ENCODE measurements at places on chromosomes 6 and 20. TPM values are rescaled to one million over a fixed set of nuclear protein-coding genes. Genes with fewer than 3 reads are reported as not detected.

DNA sequence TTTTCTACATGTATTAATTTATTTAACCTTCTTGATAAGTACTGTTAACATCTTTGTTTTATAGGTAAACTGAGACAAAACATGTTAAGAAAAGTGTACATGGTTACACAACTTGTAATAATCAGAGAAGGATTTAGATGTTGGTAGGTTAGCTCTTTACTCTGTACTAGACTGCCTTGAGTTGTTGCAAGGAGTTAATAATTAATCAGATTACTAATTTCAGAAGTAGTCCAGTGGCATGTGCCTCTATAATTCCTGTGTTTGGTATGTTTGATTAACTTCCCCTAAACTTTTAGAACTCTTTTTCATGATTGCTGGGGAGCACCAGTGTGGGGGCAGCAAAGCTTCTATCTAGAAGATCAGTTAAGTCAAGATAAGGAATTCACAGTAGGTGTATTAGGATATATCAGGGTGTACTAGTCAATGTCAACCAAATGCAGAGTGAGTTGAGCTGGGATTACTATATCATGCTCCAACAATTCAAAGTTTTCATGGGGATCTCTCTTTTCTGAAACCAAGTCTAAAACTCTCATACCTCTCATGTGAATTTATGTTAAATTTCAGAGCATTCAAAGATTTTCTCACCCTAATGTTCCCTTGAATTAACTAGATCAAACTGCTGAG, 129.7 kb upstream of the AHI1 start:
- no peak for DNase-seq

GRCh38 chr20:3786126-3786484, 435 bp downstream of the CENPB start:
- DNase-seq, result peak; percentile 64

- no peak for DNase-seq
Observed at GRCh38 chr6:49515485-49516146, 15.9 kb downstream of the GLYATL3 start.

Gene FRS3
- total RNA-seq, result 5.3 TPM

Gene CD164
- 119 TPM for total RNA-seq
